T-cell (primary cell): ENCODE measurements at places on chromosomes 3 and 15.

DNA sequence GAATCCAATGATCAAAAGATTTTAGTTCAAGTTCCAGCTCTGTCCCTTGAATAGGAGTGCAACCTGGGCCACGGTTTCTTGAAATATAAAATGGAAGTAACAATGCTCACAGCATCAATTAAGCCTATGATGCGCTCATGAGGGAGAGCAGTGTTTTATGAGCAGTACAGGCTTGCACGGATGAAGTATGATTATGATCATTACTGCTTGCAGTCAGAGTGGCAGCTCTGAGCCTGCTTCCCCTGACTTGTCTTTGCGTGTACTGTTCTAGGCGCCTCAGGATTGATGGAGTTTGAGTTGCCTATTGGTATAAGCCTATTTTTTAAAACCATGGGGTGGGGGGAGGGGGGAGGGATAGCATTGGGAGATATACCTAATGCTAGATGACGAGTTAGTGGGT, 37.0 kb downstream of the ITGB5 start:
- no peak for DNase-seq
- H3K27me3 ChIP-seq, result no peaks in the 10 kb centered on the region
- H3K27ac ChIP-seq, result no peak overlapping the region
- no peaks in the 10 kb centered on the region for H3K4me1 ChIP-seq
- no peak overlapping the region for H3K4me3 ChIP-seq

GRCh38 chr15:59501597-59501996, 63.6 kb downstream of the FAM81A start:
- H3K27me3 ChIP-seq, result peaks cover 5% of the 10 kb centered on the region
- H3K4me1 ChIP-seq, result no peaks in the 10 kb centered on the region
- H3K27ac ChIP-seq, result no peak overlapping the region
- H3K36me3 ChIP-seq, result no peaks in the 10 kb centered on the region
- DNase-seq, result no peak

- no peak overlapping the region for H3K4me3 ChIP-seq
- no peaks in the 10 kb centered on the region for H3K27me3 ChIP-seq
- DNase-seq, result peak; percentile 8
Measured at GRCh38 chr3:47083786-47084185, 80.1 kb downstream of the SETD2 start.

- DNase-seq, result no peak
- no peaks in the 10 kb centered on the region for H3K4me1 ChIP-seq
- H3K27me3 ChIP-seq, result no peaks in the 10 kb centered on the region
- H3K36me3 ChIP-seq, result no peaks in the 10 kb centered on the region
- H3K4me3 ChIP-seq, result no peak overlapping the region
Measured at GRCh38 chr3:105466495-105467404, 100.0 kb downstream of the ALCAM start.

- H3K4me1 ChIP-seq, result no peaks in the 10 kb centered on the region
- no peak for DNase-seq
- no peaks in the 10 kb centered on the region for H3K27me3 ChIP-seq
- H3K36me3 ChIP-seq, result no peaks in the 10 kb centered on the region
Measured at GRCh38 chr3:137854533-137855261, 90.6 kb downstream of the SOX14 start.
